ENCODE measurements at places on chromosomes 3 and 15.

DNA sequence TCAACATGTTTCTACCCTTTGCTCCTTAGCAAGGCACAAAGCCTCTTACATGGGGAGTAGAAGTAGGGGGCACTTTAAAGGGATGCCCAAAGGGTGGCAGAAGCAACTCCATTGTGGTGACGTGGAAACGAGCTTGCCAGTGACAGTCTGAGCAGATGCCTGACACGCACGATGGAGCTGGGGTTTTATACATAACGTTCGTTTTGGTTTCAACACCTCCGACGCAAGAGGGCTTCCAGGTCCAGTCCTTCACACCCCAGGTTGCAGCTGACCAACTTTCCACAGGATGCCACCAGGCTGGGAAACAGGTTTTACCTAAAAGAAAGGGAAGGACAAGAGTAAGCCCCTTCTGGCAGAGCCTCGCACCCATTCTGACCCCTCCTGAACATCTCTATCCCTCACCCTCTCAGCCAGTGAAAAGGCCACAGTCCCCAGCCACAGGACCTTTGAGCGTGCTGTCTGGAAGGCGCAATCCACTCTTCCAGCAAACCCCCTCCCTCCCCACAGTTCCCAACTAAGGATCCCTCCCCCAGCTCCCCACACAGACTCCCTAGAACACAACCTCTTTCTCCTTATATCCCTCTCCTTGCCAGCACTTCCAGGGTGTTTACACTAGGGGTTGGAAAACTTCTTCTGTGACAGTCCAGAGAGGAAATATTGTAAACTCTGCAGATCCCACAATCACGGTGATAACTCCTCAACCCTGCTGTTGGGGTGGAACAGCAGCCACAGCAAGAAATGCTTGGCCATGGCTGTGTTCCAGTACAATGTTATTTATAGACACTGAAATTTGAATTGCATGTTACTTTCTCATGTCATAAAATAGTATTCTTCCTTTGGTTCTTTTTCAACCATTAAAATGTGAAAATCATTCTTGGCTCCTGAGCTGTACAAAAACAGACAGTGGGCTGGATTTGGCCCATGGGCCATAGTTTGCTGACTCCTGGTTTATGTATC is 36.2 kb downstream of the FAM174B start:
- no peak for DNase-seq

GRCh38 chr3:194235160-194235559 is 99.2 kb downstream of the HES1 start:
- no peak for DNase-seq

GRCh38 chr3:94076055-94076454 is 13.2 kb downstream of the NSUN3 start:
- DNase-seq: no peak

DNA sequence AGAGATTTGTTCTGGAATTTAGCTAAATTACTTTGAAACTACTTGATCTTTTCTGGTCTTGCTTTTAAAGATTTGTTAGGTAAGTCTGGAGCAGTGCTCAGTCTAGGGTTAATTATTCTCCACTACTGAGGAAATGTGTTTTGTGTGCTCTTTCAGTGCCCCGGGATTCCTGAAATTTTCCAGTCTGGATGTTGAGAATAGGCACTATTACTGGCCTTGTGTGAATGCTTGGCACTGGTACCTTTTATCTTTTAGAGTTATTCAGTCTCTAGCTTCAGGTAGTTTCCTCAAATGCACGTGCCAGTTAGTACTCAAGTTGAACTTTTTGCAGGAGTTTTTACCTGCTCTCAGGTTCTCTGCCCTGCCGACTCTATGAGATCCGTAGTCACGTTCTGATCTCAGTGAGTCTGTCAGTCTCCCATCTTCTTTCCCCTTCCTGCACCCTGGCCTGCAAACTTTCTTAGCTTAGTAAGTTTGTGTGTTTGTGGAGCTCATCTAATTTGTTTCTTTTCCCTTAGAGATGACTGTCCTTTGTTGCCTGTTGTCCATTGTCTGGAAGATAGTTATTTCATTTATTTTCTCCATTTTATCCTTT is 39.5 kb downstream of the TCF12 start:
- no peak for DNase-seq

- DNase-seq: no peak
Observed at GRCh38 chr3:97689962-97690361, 74.6 kb upstream of the ARL6 start.

DNA sequence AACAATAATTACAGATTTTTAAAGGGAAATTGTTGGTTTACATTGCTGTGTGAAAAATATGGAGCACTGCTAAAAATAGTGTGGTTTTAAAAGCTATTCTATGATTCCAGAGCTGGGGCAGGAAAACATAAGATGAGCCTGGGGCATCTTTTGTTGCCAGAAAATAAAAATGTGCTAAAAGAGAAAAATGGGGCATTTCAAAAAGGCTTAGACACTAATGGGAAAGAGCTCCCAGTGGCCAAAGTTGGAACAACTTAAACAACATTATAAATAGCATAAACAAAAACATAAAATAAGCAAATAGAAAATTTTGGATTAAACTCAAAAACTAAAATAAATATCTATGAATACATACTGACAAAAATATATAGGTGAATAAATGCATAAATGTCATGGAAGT is 478.9 kb downstream of the NLGN1 start:
- DNase-seq: no peak

- DNase-seq: no peak
Observed at GRCh38 chr15:51737522-51738305, at the start of gene LYSMD2. Gene LYSMD2 (minus strand): TSS chr15:51737655. CDS start chr15:51737622, 33 bp downstream.

- DNase-seq: no peak
Observed at GRCh38 chr15:61459785-61460707, 230.9 kb upstream of the RORA start.

- DNase-seq: no peak
Observed at GRCh38 chr3:131713416-131714123, 210.8 kb upstream of the MRPL3 start.

DNA sequence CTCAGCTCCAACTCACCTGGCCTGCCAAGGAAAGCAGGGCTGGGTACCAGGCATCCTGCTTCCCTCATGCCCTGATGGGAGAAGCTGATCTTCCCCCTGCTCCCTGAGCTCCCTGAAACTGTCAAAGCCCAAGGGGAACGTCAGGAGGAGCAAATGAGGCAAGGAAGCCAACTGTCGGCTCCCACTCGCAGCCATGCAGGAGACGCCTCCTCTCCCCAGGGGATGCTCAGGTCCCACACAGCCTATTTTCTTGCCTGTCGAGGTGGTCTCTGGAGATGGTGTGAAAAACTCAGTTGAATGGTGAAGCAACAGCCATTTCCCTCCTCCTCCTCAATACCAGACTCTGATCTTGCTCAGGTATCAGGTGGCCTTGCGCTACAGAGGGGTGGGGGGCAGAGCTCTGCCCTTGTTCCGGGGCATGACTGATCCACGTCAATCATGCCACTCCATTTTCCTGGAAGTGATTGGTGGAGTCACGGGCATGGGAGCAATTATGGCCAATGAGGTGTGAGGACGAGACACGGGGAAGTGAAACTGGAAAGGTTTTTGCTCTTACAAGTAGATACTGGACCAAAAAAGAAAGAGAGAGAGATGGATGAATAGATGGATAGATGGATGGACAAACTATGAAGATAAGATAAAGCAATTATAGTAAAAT is 58.2 kb downstream of the SLC6A1 start:
- DNase-seq: no peak

- DNase-seq: no peak
Observed at GRCh38 chr3:31086148-31086547, 191.7 kb upstream of the GADL1 start.

DNA sequence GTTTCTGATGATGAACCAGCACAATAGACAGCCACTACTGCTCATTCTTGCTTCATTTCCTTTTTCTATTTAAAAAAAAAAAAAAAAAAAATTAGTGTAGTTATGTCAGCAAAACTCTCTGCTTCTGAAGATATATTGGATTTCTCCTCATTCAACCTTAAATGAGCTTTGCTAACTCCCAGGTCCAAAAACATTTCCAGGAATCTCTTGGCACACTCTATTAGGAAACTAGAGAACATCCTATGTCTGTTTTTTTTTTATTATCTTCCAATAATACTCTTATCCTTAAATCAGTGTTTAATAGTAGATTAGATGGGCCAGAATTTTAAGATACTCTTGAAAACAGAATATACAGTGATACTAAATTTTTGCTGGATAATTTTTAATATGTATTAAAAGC is 398.0 kb downstream of the NAALADL2 start:
- no peak for DNase-seq

GRCh38 chr15:66401130-66402021 is 14.7 kb downstream of the MAP2K1 start:
- DNase-seq: no peak

DNA sequence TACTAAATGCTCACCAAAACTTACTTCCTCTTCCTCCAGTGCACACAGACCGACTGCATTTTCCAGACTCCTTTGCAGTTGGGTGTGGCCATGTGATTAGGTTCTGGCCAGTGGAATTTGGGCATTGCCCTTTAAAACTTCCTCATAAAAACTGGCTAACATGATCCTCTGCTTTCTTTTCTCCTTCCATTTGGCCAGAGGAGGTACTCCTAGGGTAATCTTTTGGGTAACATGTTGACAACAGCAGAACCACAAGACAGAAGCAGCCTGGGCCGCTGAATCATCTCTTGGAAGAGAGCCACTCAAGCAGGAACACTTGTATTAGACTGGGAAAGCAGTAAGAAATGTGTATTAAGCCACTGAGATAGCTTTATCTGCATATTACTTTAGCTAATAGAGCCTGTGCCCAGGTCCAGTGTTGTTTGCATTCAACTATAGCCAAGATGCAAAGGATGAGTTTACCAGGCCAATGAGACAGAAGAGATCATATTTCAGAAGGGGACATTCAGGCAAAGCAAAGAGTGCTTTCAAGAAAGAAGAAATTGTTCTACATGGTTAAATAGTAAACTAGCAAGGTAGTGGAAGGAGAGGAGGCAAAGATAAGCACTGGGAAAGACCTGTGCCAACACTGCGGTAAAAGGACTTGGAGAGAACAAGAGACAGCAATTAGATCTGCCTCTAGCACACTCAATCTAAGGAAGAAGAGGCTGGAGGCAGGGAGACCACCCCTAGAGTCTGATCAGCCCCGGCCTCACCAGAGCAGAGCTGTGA is 79.8 kb downstream of the PLCH1 start:
- no peak for DNase-seq

DNA sequence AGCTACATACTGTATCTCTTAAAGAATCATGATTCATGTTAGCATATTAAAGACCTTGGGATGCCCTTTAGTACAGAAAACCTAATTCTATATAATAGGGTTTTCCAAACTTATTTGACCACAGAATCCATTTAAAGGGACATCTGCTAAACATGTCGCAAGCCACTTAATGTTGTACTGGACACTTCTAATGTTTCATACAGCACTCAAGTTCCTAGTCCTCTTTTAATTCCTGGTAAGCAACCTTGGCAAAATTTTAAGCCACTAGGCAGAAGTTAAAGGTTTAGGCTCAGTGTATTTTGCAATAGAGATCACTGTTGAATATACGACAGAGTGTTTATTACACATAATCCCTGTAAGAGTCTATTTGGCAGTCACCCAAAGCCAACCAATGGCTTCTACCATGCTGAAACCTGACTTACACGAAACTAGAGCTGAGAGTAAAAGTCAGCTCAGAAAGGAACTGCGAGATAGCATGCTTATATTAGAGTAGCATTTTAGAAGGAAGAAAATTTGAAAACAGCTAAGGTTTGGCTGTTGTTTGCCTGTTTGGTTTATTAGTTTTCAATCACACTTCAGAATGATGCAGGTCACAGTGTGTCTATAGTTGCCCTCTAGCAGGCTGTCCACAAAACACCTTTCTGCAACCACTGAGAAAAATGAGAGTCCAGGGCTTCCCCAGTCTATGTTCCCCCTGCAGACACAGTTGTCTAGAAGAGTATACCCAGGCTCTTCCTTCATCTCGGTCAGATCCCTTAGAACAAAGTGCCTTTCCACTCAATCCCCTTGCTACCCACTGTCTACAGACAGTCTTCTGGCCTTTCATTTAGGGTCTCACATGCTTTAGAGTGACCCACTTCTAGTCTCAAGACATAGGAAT is 104.4 kb downstream of the FMN1 start:
- no peak for DNase-seq

- DNase-seq: no peak
Observed at GRCh38 chr15:40151499-40151898, 9.4 kb upstream of the BUB1B start.

GRCh38 chr15:93706495-93707292 is 524.7 kb upstream of the MCTP2 start:
- no peak for DNase-seq

DNA sequence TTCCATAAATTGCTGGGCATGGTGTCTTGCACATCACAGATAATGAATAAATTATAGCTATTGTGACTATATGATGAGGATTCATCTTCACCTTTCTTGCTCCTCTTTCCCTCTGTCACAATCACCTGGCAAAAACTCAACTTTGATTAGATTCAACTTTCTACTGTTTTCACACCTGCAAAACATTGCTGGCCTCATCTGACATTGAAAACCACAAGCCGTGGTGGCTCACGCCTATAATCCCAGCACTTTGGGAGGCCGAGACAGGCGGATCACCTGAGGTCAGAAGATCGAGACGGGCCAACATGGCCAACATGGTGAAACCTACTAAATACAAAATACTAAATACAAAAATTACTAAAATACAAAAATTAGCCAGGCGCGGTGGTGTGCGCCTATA is 12.7 kb upstream of the PEX5L start:
- DNase-seq: no peak

DNA sequence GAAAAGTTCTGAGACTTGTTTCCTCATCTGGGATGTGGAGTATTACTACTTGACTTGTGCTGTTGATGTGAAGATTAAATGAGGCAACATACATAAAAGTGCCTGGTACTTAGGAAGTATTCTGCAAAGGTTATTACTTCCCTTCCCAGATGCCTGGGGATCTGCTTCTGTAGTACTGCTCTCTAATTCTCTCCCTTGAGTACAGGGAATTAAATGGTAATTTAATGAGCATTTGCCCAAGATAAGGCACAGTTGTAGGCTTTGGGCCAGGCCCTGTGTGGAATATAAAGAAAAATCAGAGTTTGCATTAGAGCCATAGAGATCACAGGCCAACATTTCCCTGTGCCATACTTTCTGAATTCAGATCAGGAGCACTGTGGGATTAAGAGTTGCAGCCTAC is 84.4 kb downstream of the LARS2 start:
- DNase-seq: no peak

DNA sequence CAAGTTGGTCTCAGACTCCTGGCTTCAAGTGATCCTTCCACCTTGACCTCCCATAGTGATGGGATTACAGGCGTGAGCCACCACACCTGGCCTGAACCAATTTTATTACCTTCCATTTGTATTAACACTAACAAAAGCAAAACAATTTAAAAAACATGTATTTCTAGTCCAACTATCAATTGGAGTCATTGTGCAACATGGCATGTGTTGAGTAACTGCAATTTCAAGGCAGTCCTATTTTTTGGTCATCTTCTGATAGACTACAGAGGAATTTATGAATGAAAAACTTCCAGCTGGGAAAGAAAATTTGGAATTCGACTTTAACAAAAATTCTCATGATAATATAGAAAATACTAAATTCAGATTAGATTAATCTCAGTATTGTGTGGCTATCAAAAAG is 16.8 kb downstream of the SPTSSB start:
- DNase-seq: no peak

- DNase-seq: no peak
Observed at GRCh38 chr3:27521872-27522265, 37.7 kb upstream of the SLC4A7 start.

Data from cortex of kidney (tissue), 1 donor.